ENCODE measurements at places on chromosomes 1 and 21.

DNA sequence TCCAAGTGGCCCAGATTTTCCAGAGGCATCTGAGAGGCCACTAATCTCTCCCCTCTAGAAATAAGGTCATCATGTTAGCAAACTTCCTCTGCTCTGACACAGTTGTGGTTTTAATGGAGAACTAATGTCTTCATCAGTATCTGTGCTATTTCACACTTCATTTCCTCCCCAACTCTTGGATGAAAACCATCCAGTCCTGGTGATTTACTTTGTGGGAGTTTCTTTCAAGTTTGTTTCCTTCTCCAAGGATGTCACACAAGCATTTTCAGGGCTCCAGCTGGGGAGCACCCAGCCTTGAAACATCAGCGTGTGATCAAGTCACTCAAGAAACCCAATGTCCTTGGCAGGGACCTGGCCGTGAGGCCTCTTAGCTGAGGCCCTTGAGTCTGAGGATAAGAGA is 38.8 kb downstream of the TBX15 start:
- DNase-seq = no peak

DNA sequence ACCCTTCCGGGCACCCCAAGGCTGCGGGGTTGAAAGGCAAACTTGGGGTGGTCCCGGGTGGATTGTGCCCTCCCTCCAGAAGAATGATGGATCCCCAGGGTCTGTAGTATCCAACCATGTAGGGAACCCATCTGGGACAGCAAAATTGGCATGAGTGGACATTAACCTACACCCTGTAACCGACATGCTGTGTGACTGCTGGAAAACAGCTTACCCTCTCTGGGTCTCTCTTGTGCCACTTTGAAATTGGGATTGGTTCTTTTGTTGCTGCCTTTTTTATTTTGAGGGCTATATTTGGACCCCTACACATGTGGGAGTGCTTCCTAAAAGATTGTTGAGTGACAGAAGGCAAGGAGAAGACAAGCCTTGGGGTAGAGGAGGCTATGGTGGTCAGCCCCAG is 19.5 kb downstream of the PADI1 start:
- DNase-seq = no peak

DNA sequence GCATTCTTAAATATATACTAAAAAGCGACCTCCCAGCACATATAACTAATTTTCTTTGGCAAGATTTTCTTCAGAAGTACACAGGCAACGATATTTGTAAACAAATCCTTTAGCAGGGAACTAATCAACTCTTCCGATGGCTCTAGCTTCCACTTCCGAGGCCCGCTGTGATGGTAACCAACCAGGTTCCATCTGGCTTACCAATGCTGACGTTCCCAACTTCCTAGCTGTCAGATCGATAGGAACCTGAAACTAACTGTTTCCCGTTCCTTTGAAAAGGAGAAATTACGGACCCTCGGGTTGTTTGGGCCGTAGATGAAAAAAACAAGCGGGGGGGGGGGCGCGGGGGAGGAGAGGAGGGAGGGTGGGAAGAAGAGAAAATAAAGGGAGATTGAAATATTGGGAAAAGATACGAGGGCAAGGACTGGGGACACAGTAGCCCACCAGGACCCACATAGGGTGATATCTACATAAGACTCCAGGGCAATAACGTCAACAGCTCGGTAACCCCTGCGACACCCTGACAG is 513 bp downstream of the GTF2B start:
- DNase-seq = peak; percentile 36

DNA sequence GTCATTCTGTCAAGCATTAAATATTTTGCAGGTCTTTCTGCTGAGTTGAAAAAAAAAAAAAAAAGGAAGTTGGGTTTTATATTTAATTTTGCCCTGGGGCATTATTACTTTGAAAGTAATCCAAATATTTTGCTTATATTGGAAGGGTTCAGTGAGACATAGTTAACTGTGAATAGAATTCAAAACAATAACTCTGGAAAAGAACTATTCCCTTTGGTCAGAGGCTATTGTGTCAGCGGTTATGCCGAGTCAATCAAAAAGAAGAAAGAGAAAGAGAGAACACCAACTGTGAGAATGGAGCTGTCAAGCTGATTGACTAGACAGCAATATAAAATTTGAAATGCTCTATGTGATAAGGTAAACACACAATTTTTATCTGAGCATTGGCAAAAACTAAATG is 761.7 kb downstream of the ADGRL2 start:
- no peak for DNase-seq

DNA sequence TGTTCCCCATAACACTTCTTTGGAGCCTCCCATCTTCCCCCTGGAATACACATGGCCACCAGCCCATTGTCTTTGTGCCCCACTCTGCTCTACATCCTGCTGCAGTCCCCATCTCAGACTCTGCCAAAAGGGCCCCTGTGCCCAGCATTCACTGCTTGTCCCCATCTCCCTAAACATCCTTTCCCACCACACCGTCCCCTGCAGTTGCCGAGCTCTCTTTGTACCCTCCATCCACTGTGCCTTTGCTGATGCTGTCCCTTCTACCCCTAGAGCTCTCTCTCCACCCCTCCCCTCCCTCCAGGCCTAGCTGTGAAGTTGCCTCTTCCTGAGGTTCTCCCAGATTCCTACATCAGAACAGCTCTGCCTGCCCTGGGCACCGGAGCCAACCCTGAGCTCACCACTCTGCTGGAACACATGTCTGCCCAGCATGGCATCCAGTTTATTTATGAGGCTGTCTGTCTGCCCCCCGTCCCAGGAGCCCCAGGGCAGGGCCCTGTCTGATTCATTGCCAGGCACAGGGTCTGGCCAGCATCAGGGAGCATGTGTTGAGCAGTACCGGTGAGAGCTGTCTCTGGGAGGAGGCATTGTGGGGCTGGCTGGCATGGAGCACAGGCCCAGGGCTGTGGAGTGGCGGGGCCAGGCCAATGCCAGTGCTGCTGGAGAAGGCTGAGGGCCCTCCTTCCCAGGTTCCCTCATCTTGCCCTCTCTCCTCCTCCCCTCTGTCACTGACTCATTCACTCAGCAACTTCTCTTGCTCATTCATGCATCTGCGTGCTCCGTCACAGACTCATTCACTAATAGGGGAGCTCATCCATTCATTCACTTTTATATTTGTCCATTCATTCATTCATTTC is 28.8 kb downstream of the EDN2 start:
- no peak for DNase-seq

GRCh38 chr1:30746212-30747032 is 11.2 kb downstream of the LAPTM5 start:
- DNase-seq = no peak

GRCh38 chr1:234327577-234328164 is 45.6 kb upstream of the COA6 start:
- DNase-seq = no peak

DNA sequence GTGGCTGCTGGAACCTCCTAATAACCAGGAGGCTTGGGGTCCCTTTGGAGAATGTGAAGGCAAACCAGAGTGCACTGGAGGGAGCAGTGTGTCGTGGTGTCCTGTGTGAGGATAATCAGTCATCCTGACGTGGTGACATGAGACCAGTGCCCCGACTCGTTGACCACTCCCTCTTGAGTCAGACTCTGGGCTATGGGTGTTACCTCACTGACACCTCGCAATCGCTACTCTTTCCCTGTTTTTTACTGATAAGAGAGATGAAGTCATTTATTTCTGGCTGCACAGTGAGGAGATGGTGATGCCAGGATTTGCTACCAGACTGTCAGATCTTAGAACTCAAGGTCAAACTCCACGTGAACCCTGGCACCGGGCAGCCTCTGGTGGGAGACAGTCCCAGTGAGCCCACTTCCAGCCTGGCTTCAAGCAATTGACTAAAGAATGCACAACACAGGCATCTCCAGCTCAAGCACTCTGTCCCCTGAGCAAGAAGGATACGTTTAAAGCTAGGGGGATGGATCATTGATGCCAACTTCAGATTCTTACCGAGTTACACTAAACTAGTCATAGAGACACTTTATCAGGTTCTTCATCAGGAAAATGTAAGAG is 30.3 kb downstream of the UBASH3A start:
- no peak for DNase-seq

- no peak for DNase-seq
Measured at GRCh38 chr1:228144193-228144992, 4.3 kb downstream of the GUK1 start.

DNA sequence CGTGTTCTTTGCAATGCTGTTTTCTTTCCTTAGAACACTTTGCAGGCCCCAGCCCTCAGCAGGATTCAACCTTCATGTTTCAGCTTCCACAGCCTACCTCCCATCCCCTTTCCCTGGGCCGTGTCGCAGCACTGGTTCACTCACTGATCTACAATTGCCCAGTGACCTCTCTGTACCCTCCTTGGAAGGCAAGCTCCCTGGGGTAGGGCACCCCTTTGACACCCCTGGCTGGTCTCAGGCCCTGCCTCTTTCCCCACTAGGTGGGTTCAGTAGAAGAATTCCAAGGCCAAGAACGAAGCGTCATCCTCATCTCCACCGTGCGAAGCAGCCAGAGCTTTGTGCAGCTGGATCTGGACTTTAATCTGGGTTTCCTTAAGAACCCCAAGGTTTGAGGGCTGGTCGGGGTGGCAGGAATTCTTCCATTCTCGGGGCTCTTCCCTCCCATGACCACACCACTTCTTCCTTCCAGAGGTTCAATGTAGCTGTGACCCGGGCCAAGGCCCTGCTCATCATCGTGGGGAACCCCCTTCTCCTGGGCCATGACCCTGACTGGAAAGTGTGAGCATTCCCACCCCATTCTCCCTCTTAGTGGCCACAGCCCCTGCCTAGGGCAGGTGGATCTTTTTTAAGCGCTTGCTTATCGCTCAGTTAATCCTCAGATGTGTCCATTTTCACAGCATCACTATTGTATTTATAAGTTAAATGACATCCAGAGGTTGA is 7.3 kb downstream of the RHOC start:
- DNase-seq = no peak

DNA sequence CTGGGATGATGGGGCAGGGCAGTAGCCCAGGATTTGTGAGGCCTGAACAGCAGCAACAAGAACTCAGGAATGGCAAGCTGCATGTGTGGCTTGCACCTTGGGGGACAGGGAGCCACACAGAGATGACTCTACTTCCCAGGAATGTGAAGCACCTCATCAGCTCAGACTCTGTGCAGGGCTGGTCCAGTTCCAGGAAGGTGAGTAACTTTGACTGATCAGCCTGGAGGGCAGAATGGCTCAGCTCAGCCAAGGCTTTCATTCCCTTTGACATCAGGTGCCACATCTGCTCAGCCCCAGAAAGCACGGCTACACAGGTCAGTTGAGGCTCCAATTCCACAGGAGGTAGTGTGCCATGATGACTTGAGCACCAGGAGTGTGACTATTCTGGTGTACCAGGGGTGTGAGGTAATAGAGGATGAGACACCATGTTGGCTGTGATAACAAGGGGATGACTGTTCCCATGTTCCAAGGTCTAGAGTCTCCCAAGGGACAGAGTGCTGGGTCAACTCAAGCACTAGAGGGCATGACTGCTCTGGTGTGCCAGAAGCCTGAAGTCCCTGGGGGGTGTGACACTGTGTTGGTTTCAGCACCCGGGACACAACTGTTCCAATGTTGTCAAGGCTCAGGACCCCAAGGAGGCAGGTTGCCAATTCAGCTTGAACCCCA is 625.8 kb upstream of the ADGRL2 start:
- no peak for DNase-seq

DNA sequence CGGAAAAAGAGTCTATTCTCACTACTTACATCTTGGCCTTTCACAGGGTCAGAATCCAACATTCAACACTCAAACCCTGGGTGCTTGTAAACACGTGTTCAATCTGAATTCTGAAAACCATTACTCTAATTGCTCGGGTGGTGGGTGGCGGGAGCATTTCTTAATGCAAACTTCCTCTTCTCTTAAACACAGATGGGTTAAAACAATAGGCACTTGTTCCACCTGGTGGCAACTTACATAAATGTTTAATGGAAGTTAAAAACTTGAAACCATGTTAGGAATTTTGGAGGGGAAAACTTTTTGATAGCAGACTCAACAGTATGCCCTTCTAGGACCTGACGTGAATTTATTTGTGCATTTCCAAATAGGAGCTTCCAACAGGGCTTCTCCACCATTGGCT is 23.4 kb upstream of the TDRD10 start:
- DNase-seq = peak; percentile 76

GRCh38 chr1:66339944-66340343 is 194.0 kb upstream of the SGIP1 start:
- no peak for DNase-seq

DNA sequence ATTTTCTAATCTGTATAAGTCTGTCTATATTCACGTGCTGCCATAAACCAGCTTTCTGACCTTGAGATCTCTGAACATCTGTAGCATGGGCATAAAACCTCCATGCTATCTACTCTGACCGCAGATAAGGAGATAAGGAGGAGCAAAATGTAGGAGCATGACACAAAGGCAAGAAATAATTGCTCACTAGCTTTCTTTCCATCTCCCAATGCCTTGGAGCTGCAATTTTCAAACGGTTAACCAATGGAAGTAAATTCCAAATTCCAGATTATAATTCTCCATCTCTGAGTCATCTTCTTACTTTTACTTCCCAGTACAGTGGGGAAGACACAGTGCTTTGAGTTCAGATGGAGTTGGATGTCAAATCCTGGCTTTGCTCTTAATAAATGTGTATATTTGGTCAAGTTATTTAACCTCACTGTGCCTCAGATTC is 41.6 kb downstream of the CD58 start:
- no peak for DNase-seq

- no peak for DNase-seq
Measured at GRCh38 chr1:242761556-242761955, 237.1 kb upstream of the PLD5 start.

DNA sequence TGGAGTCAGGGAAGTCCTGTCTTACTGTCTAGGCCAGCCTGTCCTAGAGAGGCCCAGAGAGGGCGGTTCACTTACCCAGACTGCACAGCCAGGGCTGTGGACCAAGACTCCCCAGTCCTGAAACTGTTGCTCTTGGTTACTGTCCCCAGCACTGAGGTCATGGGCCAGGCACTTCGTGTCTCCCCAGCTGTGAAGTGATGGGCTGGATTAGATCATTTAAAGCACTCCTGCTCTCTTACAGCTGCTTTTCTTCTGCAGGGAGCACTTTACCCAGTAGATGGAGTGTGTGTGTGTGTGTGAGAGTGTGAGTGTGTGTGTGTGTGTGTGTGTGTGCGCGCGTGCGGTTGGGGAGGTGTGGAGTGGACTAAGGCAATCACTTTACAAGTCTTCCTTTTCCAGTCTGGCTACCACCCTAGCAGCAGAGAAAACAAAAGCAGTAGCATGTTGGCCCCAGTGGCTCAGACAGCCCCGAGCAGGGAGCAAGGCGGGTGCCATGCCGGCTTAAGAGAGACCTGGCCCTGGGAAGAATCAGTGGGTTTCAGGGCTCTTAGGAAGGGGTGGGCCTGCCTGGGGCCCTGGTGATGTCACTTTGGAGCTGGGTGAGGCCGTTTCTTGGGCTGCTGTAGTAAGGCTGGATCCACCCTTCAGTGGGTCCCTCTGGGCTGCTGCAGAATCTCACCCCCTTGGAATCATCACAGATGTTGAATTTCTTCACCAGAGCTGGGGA is 2.4 kb downstream of the SPSB1 start:
- peak; percentile 46 for DNase-seq

All from suppressor macrophage (primary cell).